ENCODE measurements at places on chromosomes 13 and 19.

DNA sequence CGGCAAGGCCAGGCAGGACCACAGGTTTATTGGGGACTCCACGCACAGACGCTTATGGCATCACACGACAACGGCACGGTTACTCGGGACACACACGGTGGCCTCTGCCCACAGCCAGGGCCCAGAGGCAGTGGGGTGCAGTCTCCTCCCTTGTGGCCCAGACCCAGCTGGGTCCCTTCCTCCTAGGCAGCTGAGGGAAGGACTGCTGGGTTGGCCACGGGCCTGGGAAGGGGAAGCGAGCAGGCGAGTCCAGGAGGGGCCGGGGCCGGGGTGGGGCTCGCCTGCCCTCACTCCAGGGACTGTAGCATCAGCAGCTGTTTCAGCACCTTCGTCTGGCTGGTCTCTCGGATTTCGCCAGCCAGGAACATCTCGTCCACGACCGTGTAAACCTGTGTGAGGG is 12.5 kb downstream of the AP2S1 start:
- no peak for DNase-seq

DNA sequence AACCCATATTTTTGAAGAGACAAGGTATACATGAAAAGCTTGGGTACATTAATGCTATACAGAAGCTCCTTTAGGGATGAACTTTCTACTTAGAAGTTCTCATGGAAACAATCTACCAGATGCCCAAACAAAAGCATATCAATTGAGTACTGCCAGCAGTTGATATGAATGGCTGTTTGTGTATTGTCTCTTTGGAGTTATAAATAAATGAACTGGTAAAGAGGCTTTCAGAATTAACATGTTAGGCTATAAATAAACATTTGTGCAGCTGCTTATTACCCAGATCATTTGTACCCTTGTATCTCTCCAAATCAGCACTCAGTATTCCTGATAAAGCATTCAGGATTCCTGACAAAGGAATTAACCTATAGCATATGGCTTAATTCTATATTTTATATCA is 418.9 kb downstream of the FGF14 start:
- DNase-seq = no peak

GRCh38 chr19:35170359-35171061 is 16.0 kb downstream of the FXYD5 start:
- no peak for DNase-seq

DNA sequence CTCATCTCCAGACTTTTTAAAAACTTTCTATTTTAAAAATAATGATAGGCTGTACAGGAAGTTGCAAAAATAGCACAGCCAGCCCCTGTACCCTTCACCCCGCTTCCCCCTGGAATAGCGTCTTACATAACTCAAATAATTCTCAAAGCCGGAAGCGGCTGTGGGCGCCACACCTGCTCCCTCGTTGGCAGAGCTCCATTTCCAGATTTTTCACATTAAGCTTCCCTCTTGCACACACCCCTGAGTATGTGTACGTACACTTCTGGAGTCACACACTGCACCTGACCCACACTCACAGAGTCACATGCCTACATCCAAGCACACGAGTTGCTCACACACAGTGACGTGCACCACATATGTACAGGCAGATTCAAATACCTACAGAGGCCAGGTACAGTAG is 24.9 kb upstream of the DPP9 start:
- no peak for DNase-seq

DNA sequence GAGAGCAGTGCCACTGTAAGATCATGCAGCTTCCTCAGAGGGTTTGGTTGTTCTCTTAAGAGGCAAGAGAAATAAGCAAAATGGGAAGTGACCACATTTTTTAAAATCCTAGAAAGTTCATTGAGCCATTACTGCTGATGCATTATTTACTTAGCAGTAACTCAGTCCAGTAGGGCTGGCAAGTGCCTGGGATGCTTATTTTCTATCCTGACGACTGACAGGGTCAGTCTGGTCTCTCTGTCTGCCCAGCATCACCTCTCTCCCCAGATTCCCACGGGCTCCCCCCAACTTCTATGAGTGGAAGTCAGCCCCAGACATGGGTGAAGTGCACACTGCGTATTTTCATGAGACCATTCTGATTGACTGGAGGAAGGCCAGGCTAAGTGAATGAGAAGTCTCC is 10.4 kb downstream of the SHISA2 start:
- no peak for DNase-seq

- DNase-seq = no peak
Measured at GRCh38 chr19:42311657-42312056, 1.5 kb upstream of the TMEM145 start.

Measured in activated CD8-positive, alpha-beta memory T cell treated with anti-CD3 and anti-CD28 coated beads for 1 hour (primary cell).